Right atrium auricular region (tissue), 2 donors: ENCODE measurements at places on chromosomes 5 and 9. TPM values are rescaled to one million over a fixed set of nuclear protein-coding genes. Genes with fewer than 3 reads are reported as not detected.
A peak's percentile ranks its signal among the peaks of the same experiment; 100 is the strongest.

DNA sequence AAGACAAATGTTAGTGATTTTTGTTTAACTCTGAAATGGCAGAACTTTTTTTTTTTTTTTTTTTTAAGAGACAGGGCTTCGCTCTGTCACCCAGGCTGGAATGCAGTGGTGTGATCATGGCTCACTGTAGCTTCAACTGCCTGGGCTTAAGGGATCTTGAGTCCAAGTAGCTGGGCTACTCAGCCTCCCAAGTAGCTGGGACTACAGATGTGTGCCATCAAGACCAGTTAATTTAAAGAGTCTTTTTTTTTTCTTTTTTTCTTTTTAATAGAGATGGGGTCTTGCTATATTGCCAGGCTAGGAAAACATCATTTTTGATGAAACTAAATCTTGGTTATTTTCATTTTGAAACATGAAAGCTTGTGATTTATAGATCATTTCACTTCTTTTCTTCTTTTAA is 91.6 kb upstream of the PTCH1 start:
- no peak for DNase-seq
- no peaks in the 10 kb centered on the region for H3K36me3 ChIP-seq
- no peaks in the 10 kb centered on the region for H3K4me1 ChIP-seq
- no peak overlapping the region for H3K4me3 ChIP-seq
- H3K27me3 ChIP-seq = no peaks in the 10 kb centered on the region

DNA sequence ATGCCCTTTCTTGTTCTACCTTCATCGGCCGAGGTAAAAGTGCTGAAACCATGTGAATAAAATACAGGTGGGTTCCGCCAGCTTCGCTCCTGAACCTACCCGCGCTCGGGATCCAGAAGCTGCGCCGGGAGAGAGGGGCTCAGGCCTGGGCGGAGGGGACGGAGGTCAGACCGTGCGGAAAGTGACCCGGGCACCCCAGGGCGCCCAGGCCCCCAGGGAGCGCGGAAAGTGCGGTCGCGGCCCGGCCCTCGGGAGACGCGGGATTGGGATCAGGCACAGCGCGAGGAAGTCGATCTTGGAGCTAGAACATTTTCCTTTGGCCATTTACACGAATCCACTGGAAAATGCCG is 329 bp downstream of the SYK start:
- no peak for DNase-seq
- H3K27me3 ChIP-seq = peaks cover 24% of the 10 kb centered on the region
- H3K27ac ChIP-seq = peak overlapping the region; percentile 56

DNA sequence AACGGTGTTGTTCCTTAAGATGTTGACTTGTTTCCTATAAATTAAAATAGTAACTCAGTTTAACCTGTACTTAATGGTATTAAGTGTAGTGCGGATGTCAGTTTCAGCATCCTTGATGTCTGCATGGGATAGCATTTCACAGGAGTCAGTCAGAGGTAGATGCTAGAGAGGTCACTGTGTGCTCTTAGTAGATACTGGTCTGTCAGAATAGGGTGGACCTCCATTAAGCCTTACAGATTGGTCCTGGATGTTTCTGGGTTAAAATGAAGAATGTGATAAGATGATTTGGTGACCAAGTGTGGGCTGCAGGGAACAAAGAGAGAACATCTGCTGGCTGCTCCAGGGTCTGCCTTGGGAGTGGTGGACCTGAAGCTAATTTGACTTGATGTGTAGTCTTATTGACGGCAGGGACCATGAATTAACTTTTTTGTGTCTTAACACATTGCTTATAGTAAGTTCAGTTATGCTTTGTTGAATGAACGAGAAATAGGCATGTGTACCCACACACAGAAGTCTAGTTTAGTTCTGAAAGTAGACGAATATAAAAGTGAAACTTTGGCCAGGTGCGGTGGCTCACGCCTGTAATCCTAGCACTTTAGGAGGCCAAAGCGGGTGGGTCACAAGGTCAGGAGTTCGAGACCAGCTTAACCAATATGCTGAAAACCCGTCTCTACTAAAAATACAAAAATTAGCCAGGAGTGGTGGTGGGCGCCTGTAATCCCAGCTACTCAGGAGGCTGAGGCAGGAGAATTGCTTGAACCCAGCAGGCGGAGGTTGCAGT is 12.5 kb downstream of the RAB24 start:
- peaks cover 5% of the 10 kb centered on the region for H3K4me1 ChIP-seq
- no peak overlapping the region for H3K27ac ChIP-seq

GRCh38 chr5:54301220-54301619 is 9.2 kb downstream of the ARL15 start:
- H3K27me3 ChIP-seq = no peaks in the 10 kb centered on the region
- no peaks in the 10 kb centered on the region for H3K36me3 ChIP-seq
- H3K4me1 ChIP-seq = peaks cover 3% of the 10 kb centered on the region
- H3K4me3 ChIP-seq = no peak overlapping the region
- no peak overlapping the region for H3K27ac ChIP-seq

DNA sequence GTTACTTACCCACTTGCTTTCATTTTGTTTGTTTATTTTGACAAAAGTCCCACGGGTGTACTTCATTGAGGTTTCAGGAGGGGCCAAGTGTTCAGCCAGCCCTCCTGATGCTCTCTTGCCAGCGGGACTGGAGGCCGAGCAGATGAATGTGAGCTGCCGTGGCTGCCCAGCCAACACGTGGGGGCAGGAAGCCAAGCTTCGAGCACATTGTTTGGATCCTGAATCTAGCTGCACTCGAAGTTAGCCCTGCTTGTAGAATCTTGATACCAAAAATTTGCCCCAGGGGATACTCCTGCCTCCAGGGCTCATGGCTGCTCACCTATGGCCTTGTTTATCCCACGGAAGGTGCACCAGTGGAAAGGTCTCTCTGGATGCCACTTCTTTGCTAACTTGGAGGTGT is 49.3 kb downstream of the RASGEF1C start:
- no peak overlapping the region for H3K4me3 ChIP-seq
- H3K36me3 ChIP-seq = no peaks in the 10 kb centered on the region
- peak; percentile 30 for DNase-seq
- no peak overlapping the region for H3K27ac ChIP-seq
- H3K4me1 ChIP-seq = no peaks in the 10 kb centered on the region

DNA sequence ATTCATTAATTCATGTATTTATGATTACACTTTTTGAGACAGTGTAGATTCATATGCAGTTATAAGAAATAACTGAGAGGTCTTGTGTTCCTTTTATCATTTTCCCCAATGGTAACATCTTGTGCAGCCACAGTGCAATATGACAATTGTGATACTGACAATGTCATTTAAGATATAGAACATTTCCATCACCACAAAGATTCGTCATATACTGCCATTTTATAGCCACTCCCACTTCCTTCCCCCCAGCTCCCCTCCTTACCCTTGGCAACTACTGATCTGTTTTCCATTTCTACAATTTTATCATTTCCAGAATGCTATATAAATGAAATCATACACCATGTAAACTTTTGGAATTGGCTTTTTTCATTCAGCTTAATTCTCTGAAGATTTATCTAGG is 53.8 kb downstream of the NR2F1 start:
- no peak for DNase-seq
- H3K27me3 ChIP-seq = no peaks in the 10 kb centered on the region
- H3K4me1 ChIP-seq = no peaks in the 10 kb centered on the region
- no peaks in the 10 kb centered on the region for H3K36me3 ChIP-seq
- no peak overlapping the region for H3K27ac ChIP-seq

- no peaks in the 10 kb centered on the region for H3K4me1 ChIP-seq
- no peaks in the 10 kb centered on the region for H3K27me3 ChIP-seq
- H3K36me3 ChIP-seq = no peaks in the 10 kb centered on the region
Observed at GRCh38 chr5:143002459-143003327, 232.5 kb downstream of the ARHGAP26 start.

- no peak for DNase-seq
- H3K27me3 ChIP-seq = no peaks in the 10 kb centered on the region
- H3K4me1 ChIP-seq = no peaks in the 10 kb centered on the region
- no peaks in the 10 kb centered on the region for H3K36me3 ChIP-seq
- no peak overlapping the region for H3K4me3 ChIP-seq
Observed at GRCh38 chr9:99262949-99263418, 40.9 kb downstream of the SEC61B start.

- H3K36me3 ChIP-seq = no peaks in the 10 kb centered on the region
- no peak overlapping the region for H3K4me3 ChIP-seq
- H3K4me1 ChIP-seq = no peaks in the 10 kb centered on the region
- DNase-seq = no peak
- H3K27ac ChIP-seq = no peak overlapping the region
Observed at GRCh38 chr5:50853151-50853550, 186.7 kb downstream of the PARP8 start.

The OLFM1 gene
- total RNA-seq = 9.7 TPM

The GDNF gene
- total RNA-seq = 0.31 TPM

The PRUNE2 gene
- 28.5 TPM for total RNA-seq

The TRIM7 gene
- total RNA-seq = 7.7 TPM

The PCSK5 gene
- total RNA-seq = 6.5 TPM

The FAM200C gene
- 3.3 TPM for total RNA-seq

The CNTNAP3 gene
- total RNA-seq = 18.9 TPM
